ENCODE measurements at places on chromosomes 5 and 9.

DNA sequence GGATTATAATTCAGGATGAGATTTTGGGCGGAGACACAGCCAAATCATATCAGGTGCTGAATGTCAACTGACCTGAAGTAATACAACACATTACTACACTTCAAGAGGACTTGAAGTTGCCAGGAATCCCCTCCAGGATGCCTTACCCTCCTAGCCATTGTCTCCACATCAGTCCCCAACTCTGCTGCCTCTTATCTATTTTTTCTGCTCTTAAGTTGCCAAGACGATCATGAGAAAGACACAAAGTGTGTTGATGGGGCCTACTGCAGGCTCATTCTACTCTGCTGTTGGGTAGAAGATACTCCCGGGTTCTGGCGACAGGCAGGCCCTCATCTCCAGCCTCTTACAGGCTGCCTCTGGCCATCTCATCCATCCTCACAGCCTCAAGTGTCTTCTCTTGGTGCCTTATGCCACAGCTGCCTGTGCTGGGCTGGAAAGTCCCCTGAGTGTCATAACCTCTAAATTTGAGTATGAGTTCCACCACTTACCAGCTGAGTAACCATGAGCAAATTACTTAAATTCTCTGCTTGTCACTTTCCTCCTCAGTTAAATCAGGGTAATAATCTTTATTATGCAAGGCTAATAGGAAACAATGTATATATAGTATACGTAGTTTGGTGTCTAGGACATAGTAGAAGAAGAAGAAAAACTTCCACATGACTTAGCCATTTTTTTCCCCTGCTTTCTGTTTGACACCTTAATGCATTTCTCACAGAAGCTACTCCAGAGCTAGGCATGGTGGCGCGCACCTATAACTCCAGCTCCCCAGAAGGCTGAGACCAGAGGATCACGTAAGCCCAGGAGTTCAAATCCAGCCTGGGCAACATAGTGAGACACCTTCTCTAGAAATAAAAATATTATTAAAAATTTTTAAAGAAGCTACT is 73.0 kb upstream of the SNX2 start:
- DNase-seq: peak; percentile 18

DNA sequence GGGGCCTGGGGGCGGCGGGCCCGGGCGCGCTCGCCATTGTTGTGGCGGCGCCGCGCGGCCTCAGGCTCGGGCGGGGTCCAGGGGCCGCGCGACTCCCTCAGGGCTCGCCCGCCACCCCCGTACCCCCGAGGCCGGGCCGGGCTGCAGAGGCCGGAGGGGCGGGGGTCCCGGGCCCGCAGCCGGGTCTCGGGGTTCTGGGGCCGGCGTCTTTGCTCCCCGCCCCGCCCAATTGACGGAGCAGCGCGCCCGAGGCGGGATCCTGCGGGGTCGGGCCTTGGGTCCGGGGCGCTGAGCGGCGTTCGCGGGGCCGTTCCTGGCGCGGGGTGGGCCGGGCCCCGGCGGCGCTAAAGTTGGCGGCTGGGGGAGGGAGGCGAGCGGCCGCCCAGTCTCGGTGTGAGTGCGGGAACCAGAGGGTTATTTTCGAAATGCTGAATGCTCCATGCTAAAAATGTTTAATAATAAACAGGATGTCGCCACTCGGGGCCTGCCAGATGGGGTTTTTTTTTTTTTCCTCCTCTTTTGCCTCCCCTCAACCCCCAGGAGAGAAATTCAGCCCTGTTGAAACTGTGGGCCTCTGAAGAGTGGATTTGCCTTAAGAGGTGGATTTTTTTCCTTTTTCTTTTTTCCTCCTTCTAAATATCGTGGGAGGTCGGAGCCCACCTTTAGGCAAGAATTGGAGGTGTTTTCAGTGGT is 724 bp downstream of the PRRC2B start:
- peak; percentile 67 for DNase-seq

- no peak for DNase-seq
Measured at GRCh38 chr9:33244137-33244784, 4.3 kb downstream of the SPINK4 start.

DNA sequence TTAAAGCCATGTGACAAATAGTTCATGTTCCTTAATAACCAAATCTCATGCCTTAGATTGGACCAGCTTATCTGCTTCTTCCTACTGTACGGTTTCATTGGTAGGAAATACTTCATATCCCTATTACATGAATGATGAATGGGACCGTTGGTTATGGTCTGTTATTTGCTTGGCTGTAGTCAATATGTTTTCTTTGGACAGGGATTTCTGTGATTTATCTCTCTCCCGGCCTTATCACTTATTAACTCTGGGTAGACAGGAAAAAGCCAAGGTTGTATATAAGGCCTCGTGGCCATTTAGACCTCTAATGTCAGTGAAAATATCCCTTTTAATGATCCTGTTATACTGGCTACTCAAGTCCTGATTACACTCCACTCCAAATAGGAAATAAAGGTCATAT is 330.6 kb downstream of the EBF1 start:
- DNase-seq: no peak

DNA sequence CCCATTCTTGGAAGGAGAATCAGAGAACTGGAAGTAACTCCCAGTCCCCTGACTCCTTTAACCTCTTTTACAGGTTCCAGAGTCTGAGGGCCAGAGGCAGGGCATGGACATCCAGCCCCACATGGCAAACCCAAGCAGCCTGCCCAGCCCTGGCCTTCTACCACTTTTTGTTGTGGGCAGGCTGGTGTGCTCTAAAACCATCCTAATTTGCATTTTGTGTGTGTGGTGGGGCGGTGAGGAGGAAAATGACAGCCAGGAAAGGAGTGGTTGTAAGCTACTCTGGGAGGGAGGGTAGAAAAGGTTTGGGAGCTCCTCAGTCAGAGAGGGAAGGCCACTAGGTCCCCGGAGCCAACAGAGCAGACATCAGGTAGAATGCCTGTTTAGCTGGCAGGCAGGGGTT is 90.6 kb downstream of the PSD2 start:
- no peak for DNase-seq
